Stimulated activated CD4-positive, alpha-beta T cell treated with anti-CD3 and anti-CD28 coated beads, Interleukin-15, amount 100 ng/mL, for 1 hour (primary cell): ENCODE measurements at places on chromosomes 12 and 14.

- DNase-seq: no peak
Measured at GRCh38 chr14:61149896-61150295, 131.2 kb downstream of the TMEM30B start.

DNA sequence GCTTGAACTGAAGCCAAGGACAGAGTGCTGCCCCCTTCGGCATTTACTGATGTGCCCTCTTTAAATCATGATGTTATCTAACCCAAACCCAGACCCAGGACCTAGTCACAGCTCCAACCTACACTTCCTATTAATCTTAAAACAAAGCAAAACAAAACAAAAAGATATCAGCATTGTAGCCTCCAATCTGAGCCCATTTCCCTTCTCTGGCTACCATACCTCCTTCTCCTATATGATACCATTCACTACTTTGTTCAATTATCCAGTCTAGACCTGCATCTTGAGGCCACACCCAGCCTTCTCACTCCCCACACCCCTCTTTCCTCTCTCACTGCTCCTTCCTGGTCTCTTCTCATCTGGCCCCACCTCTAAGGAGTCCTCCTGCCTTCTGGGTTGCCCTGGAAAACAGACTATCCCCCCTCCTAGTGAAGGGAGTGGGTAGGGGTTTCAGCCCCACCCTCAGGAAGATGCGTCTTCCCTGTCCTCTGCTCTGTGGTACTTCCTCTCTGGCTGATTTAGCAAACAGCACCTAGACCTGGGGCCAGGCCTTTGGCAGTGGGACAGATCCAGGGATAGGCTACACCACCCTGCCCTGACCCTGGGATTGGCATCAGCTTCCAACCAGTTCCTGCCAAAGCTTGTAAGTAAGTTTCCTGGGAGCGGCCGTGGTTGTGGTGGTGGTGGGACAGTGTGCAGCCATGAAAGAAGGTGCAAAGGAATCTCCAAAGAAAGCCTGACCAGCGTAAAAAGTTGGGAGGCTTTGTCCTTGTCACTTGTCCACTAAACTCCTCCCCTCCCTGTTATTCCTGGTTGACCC is 3.3 kb downstream of the LTB4R start:
- no peak for DNase-seq

DNA sequence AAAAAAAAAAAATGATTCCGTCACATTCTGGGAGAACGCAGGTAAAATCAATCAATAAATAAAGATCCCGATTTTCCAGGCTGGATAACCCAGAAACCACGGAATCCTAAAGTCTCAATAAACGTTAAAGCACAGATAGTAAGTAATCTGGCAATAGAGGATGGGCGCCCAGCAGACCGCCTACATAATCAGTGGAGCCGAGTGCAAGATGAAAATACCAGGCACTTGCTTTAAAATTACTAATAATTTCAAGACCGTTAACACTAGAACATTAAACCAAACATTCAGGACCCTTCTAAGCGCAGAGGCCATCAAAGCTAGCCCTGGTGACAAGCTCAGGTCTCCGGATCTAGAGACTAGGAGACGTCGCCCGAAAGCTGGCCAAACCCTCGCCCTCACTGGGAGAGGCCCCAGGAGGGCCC is 1.2 kb upstream of the DCAF11 start:
- no peak for DNase-seq

DNA sequence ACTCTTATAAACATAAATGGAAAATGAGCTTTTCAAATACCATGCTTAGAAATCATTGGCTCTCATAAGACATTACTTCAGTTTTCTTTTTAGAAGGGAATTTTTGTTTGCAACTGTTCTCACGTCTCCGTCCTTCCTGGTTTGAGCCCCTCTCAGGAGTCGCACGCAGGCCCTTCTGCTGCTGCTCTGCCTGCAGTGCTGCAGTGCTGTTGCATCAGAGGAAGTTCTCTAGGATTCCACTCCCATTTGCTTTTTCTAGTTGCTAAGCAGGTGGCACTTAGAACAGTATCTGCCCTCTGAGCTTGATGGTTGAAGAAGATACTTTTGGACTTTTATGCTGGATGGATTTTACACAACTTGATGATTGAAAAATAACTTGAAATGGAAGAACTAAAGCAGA is 70.8 kb downstream of the SCN8A start:
- DNase-seq: no peak

- no peak for DNase-seq
Measured at GRCh38 chr12:54240129-54240528, 39.8 kb downstream of the CBX5 start.

- no peak for DNase-seq
Measured at GRCh38 chr12:121783766-121784165, 9.7 kb downstream of the RHOF start.

- no peak for DNase-seq
Measured at GRCh38 chr14:72740504-72740961, 153.4 kb downstream of the DPF3 start.

DNA sequence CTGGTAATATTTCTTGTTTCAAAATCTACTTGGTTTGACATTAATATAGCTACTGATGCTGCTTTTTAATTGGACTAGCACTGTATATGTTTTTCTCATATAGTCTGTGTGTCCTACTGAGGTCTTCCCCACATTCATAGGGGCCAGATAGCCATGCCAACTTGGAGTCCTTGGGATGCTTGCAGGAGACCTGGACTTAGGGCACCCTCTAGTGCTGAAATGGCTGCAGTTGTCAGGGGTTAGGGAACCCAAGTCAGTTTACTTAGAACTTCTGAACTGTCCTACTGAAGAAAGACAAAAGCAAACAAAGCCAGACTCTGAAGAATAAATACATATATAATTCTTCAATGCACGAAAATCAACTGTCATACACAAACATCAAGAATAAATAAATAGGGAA is 279.9 kb upstream of the SYT1 start:
- DNase-seq: no peak

- no peak for DNase-seq
Measured at GRCh38 chr14:43003845-43004244, 1397.2 kb downstream of the LRFN5 start.
